ENCODE measurements at places on chromosomes 2 and 18.

DNA sequence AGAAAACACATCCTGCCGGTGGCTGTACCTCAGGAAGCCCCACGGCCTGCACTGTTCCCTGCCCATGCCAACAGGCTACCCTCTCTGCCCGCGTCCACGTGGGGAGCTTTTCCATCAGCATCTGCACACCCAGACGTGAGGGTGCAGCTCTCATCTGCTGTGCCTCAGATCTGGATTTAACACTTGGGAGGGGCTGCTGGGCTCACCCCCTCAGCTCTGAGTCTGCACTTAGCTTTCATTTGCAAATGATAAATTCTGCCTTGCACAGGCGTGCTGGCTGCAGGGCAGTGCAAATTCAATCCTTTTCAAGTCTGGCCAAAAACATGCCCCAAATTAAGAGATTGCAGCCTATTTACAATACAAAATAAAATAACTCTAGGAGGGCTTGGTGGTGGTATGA is 245.7 kb downstream of the TWIST2 start:
- no peak for DNase-seq

DNA sequence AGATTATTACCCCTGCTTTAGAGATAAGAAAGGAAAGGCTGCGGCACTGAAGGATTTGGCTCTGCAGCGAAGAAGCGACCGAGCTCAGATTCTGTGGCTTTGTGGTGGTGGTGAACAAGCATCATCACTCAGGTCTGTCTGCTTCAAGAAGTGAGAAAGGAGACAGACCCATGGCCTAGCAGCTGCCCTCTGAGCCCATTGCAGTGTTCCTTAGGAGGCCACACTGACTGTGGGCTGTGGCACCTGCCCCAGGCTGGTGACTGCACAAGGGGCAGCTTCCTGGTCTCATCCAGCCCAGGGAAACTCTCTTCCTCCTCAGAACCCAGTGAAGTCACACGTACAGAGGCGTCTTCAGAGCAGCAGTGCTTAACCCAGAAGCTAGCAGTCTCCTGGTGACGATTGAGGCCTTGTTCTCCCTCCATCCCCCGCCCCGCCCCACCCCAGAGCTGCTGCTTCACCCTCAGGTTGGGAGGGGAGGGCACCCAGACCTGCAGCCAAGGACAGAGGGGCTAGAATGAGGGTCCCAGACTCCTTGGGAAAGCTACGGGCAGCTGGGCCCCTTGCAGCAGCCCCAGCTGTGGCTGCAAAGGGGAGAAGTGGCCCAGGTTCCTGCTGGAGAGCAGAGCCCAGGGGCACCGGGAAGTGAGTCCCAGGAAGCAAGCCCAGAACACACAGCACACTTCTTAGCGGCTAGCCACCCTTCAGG is 22.2 kb downstream of the BIN1 start:
- peak; percentile 73 for DNase-seq

DNA sequence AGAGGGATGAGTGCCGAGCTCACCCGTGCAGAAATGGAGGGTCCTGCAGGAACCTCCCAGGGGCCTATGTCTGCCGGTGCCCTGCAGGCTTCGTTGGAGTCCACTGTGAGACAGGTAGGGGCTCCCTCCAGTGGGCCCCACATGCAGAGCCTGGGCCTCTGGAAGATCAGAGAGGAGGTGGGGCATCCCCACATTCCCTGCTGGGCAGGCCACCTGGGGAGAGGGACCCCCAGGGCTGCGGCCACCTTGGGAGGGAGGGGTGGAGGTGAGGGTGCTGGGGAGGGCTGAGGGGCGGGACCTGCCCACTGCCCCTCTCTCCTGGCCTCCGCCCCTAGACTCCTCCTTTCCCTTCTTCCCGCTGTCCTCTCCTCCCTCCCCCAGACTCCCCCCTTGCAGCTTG is 38.5 kb downstream of the MTERF4 start:
- no peak for DNase-seq

- no peak for DNase-seq
Measured at GRCh38 chr2:145157036-145157675, 637.2 kb upstream of the ZEB2 start.

DNA sequence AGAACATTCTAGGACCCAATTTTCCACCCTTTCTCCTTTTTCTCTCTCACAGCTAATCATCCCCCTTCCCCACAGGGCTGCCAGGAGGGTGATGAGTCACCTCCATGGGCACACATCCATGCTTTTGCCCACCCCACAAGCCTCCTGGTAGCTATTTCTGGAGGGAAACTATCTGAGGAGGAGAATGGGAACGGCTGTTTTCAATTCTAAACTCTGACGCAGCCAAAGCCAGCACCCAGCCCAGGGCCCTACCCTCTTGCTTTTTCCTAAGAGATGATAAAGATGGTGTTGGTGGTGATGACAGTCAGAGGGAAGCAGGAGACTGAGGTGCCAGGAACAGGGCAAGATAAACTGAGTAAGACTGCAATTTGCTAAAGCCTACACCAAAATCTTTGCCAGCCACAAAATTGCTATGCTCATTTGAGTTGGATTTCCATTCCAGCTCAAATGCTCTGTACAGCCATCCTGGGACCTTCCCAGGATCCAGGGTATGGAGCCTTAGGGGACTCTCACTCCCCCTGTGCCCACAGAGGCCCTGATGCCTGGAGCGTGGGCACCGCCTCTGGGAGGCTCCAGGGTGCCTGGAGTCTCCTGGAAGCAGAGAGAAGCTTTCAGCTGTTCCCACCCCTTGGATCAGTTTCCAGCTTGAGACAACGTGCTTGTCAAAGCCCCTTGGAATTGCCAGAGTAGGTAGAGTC is 62.0 kb upstream of the FZD7 start:
- no peak for DNase-seq

DNA sequence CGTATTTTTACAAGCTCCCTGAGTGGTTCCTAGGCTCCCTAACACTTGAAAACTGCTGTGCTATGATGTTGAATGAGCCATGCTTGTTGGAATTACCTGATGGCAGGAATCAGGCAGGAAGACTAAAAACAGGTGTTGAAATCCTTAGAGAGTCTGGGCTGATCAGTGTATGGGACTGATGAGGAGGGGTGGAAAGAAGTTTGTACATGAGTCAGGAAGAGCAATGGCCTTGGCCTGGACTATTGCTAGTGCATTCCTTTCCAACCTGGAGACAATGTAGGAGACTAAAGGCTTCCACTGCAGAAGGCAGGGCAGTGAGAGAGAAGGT is 25.0 kb upstream of the TMBIM1 start:
- no peak for DNase-seq

DNA sequence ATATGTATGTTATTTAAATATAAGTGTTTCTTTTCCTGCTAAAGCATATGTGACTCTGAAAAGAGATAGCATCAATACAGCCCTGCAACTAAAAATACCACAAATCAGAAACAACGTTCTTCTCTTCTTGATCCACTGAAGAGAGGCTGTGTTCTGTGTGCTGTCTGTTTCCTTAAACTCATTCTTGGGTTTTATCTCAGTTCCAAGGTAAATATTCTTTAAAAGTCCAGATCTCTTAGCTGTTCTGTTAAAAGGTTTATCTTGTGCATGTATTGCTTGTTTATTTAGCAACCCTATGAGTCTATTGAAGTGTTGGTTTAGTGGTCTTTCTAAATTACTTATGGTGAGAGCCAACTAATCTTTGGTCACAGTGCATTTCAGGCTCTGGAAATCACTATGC is 173.3 kb upstream of the NT5C1B start:
- no peak for DNase-seq

- no peak for DNase-seq
Measured at GRCh38 chr2:28521663-28522062, 25.8 kb downstream of the PLB1 start.

GRCh38 chr2:231970461-231970860 is 8.9 kb downstream of the DIS3L2 start:
- DNase-seq, result no peak

DNA sequence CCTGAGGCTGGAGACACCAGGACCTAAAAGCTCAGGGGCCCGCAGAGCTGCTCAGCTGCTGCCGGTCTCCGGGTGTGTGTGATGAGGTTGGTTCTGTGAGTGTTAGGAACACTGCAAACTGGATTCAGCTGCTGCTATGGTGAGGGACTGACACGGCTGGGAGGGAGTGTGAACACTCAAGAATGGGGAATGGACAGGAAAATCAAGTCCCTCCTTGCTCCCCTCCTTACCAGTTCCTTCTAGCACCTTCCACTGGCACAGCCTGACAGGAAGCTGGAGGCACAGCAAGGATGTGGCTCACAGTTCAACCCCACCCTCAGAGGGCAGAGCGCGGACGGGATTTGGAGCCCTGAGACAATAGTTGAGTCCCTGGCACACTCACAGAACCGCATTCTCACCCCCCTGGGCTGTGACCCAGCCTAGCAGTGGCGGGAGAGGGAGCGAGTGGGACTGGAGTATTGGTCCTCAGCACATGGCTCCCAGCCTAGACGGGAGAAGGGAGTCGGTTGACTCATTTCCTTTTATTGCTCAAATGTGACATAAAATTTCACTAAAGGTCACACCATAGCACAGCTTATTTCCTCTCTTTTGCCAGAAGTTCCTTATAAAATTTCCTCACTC is 42.5 kb downstream of the LRRC30 start:
- no peak for DNase-seq

DNA sequence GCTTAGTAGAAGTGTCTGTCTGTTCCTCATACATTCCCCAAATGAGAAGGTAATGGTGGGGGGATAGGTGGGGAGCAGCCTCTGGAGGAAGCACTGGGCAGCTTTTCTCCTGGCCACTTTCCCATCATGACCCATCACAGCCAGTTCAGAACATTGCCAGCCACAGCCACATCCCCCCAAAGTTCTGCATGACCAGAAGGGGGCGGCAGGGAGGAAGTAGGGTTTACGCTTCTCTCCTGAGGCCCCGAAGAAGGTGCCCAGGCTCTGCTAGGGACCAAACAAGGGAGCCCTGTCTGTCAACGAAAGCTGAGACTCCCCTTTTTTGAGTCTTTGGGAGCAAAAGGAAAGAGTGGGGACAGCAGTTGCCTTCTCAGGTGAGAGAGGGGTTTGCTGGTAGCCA is 7.7 kb downstream of the IGFBP5 start:
- DNase-seq, result peak; percentile 58

GRCh38 chr2:205975082-205975949 is 110.7 kb downstream of the INO80D start:
- DNase-seq, result no peak

DNA sequence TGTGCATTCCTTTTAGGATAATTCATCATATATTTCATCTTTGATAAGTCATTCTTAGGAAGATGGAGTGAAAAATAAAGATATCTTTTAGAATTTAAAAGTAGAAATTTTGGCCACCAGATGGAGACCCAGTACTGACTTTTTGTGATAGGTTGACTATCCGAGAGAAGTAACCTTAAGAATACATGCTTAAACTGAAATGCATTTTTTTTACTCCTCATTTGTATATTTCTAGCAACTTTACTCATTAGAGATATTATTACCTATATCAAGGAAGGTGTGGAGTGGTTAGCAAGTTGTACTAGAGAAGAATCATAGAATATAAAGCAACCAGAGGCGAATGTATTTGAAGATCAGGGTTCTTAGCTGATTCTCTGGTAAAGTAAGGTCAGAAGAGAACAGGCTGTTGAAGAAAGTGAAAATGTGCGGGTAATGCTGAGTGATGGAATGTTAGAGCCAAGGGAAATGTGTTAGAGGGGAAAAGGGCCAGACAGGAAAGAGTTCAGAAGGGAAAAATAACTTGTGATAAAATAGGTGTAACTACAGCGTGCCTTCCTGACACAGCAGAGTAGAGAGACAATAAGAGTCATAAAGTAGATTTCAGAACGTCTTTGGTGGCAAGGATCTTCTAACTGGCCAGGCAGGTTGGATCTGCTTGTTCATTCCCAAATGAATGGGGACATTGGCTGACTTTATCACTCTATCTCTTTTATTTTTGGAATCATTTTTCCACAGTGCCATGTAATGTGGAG is 52.3 kb downstream of the TDRD15 start:
- no peak for DNase-seq

Data from activated CD8-positive, alpha-beta T cell treated with anti-CD3 and anti-CD28 coated beads for 36 hours (primary cell).